ENCODE measurements at places on chromosomes 7 and 10. TPM values are rescaled to one million over a fixed set of nuclear protein-coding genes. Genes with fewer than 3 reads are reported as not detected.

Gene NME8
- 1.2 TPM for total RNA-seq

Gene PTF1A
- total RNA-seq: not detected

DNA sequence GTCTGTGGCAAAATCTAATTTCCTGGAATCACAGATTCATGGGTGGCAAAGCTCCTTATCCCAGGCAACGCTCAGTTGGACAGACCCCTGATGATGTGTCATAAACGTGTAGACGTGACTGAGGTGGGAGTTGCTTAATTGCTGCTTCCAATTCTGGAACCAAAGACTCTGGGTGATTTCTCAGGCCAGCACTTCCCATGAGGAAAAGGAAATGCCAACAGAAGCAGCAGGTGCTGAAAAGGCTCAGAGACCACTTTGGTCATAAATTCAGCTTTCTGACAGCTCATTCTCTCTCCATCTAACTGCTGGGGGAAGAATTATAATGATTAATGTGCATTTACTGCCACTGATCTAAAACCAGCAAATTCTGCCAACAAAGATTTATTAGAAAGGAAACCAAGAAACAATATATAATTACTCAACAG lies 88.7 kb downstream of the OSBPL3 start:
- DNase-seq: no peak
- no peaks in the 10 kb centered on the region for H3K36me3 ChIP-seq
- no peaks in the 10 kb centered on the region for H3K27me3 ChIP-seq
- no peak overlapping the region for H3K4me3 ChIP-seq
- H3K27ac ChIP-seq: no peak overlapping the region

DNA sequence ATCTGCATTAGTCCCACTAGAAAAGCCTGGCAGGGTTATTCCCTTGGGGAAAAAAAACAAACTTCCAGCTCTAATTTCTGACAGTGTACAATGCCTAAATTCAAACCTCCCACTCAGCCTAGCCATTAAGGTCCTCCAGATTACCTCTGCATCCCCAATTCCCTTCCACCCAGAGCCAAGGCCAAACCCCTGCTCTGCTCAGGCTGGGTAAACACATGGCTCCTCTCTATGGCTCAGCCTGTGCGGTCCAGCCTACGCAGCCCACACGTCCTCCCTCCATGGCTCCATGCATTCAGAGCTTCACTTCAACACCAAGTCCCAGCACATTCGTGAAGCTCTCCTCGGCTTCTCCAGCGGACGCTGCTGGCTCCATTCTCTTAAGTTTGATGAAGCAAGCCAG lies 5.2 kb downstream of the DLG5 start:
- DNase-seq: no peak
- H3K4me1 ChIP-seq: peaks cover 2% of the 10 kb centered on the region
- no peak overlapping the region for H3K27ac ChIP-seq
- H3K36me3 ChIP-seq: no peaks in the 10 kb centered on the region

GRCh38 chr10:4652111-4653010 lies 173.6 kb upstream of the AKR1E2 start:
- no peaks in the 10 kb centered on the region for H3K4me1 ChIP-seq
- H3K27ac ChIP-seq: no peak overlapping the region
- no peak overlapping the region for H3K4me3 ChIP-seq
- no peaks in the 10 kb centered on the region for H3K27me3 ChIP-seq
- H3K36me3 ChIP-seq: no peaks in the 10 kb centered on the region

DNA sequence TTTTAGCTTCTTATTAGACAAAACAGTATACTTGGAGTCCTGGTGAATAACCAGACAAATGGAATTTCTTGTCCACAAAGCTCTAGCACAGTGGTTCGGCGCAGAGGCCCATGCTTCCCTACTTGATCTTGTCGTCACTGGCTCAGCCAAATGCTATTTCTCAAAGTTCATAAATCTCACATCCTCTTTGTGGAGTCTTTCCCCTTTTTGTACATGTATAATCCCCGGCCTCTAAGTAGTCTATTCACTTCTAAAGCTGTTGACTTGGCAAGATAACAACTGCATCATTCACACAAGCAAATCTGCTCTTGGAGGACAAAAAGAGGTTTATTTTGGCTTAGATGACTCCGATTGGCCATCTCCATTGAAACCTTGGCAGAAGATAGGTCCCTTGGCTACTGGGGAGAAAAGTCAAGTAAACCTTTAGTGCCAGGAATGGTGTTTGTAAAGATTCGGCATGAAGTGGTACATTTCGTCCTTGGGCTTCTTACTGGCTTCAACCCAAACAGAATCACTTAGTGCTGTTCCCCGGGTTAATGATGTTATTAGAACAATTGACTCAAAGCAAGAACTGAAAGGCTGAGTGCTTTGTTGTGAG lies 5.1 kb upstream of the AKR1E2 start:
- no peaks in the 10 kb centered on the region for H3K27me3 ChIP-seq
- H3K4me1 ChIP-seq: no peaks in the 10 kb centered on the region
- H3K36me3 ChIP-seq: no peaks in the 10 kb centered on the region
- H3K4me3 ChIP-seq: no peak overlapping the region
- H3K27ac ChIP-seq: no peak overlapping the region

DNA sequence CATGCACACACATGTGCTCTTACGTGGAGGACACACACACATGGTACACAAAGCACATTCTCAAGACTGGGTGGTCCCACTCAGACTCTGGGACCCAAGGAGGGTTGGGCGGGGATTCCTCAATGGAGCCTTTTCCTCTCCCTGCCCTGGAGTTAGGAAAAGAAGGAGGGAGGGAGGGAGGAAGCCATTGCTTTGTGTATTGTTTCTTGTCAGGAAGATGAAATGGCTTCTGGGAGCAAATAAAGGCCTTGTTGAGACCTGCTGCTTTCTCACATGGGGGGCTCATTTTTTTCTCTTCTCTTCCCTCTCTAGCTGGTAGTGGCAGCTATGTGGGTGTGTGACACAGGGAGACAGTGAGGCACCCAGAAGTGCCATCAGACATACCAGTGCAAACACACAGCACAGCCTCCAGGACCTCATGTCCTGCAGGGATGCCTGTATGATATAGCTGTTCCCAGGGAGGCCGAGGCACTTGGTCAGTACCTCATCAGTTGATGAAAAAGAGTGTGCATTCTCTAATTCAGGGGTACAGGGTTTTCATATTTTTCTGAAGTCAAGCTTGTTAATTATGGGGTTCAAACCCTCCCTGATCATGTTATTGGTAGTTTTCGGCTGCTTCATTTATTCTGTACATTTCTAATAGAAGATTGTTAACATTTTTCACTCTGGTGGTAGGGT lies 5.7 kb downstream of the AQP1 start:
- no peaks in the 10 kb centered on the region for H3K36me3 ChIP-seq
- DNase-seq: peak; percentile 33
- no peaks in the 10 kb centered on the region for H3K27me3 ChIP-seq
- H3K4me1 ChIP-seq: no peaks in the 10 kb centered on the region
- peak overlapping the region; percentile 72 for H3K27ac ChIP-seq

GRCh38 chr7:15389073-15389472 lies 172.7 kb downstream of the AGMO start:
- no peak overlapping the region for H3K4me3 ChIP-seq
- H3K27me3 ChIP-seq: no peaks in the 10 kb centered on the region
- no peaks in the 10 kb centered on the region for H3K36me3 ChIP-seq
- H3K4me1 ChIP-seq: no peaks in the 10 kb centered on the region
- H3K27ac ChIP-seq: no peak overlapping the region
- no peak for DNase-seq

- DNase-seq: no peak
- no peaks in the 10 kb centered on the region for H3K36me3 ChIP-seq
- H3K27ac ChIP-seq: no peak overlapping the region
- H3K27me3 ChIP-seq: no peaks in the 10 kb centered on the region
These were observed 25.6 kb downstream of the EZH2 start for GRCh38 chr7:148858489-148858888.

- no peaks in the 10 kb centered on the region for H3K27me3 ChIP-seq
- no peak overlapping the region for H3K27ac ChIP-seq
- no peaks in the 10 kb centered on the region for H3K4me1 ChIP-seq
- DNase-seq: no peak
These were observed 550.7 kb downstream of the TYW1 start for GRCh38 chr7:67547183-67547907.

DNA sequence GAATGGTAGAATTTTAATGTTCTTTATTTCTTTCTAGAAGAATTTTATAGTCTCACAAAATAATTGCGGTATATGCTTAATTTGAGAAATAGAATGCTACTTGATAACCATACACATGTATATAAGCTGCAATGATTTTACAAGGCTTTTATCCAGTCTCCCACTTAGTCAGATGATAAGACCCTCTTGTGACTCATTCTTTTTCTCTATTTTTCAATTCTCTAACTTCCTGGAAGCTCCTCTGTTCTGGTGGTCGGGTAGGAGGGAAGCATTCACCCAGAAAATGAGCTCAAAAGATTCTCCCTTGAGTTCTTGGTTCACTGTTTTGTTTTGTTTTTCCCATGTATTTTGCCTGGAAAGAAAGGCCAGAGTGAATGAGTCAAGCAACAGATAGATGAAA lies 546.6 kb downstream of the INHBA start:
- H3K4me3 ChIP-seq: no peak overlapping the region
- H3K36me3 ChIP-seq: no peaks in the 10 kb centered on the region
- H3K4me1 ChIP-seq: no peaks in the 10 kb centered on the region
- no peaks in the 10 kb centered on the region for H3K27me3 ChIP-seq
- H3K27ac ChIP-seq: no peak overlapping the region

DNA sequence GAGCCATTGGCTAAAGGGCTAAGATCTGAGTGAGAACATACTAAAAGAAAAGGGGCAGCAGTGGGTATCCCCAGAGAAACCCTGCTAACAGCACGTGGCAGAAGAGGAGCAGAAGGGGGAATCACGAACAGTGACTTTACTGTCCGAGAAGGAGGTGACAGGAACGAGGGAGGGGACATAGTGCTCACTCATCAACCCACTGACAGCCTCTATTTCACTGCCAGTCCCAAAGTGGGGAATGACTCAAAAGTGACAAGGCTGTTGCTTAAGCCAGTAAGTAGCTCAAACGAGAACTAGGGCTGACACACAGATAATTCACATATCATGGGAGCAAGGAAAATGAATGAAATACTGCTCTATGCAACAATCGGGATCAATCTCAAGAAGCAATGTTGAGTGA lies 92.7 kb downstream of the RSU1 start:
- H3K4me1 ChIP-seq: no peaks in the 10 kb centered on the region
- H3K27me3 ChIP-seq: no peaks in the 10 kb centered on the region

DNA sequence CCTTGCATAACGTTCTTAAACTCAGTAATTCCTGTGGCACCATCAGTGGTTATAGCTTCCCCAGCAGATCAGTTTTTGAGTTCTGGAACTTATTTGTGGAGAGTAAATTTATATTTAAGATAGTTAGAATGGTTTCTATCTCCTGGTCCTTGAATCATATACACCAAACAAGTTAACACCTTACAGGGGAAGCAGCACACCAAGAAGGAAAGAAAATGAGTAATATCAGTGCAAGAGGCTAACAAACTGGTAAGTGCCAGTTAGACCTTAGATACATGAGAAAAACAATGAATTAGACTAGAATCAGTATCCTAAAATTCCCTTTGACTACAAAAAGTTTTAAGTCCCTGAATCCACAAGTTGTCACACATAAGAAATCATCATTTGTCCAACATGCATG lies 54.2 kb downstream of the ABI1 start:
- no peak overlapping the region for H3K4me3 ChIP-seq
- no peak overlapping the region for H3K27ac ChIP-seq
- H3K4me1 ChIP-seq: no peaks in the 10 kb centered on the region
- DNase-seq: no peak

All from aorta (tissue), 5 donors.